ENCODE measurements at places on chromosomes 7 and 10.

DNA sequence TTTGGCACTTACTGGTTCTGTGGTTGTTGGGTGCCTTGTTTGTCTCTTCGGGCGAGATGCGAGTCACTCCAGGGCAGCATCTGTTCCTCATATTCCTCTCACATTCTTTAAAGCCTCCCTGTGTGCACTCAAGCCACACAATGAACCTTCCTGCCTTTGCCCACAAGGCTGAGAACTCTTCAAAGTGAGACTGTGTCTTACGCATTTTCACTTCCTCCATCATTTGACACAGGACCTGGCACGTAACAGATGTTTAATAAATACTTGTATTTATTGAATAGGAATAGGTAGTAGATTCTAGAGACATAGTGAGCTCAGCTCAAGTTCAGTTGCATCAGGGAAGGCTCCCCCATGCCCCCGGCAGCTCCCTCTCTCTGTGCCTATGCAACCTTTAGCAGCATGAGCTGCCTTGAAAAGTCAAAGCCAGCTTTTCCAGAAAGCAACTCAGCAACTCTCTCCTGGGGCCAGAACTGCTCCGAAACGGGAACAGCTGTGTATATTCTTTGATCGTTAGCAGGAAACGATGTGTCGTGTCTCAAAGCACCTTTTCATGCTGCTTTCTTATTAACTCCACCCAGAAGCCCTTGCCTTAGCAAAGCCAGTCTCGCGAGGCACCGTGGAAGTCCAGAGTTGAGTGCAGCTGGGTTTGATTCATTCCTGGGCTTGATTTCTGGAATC, 97.5 kb downstream of the PFKFB3 start:
- DNase-seq = peak; percentile 38

GRCh38 chr7:17097668-17098297, 200.7 kb upstream of the AHR start:
- DNase-seq = no peak

DNA sequence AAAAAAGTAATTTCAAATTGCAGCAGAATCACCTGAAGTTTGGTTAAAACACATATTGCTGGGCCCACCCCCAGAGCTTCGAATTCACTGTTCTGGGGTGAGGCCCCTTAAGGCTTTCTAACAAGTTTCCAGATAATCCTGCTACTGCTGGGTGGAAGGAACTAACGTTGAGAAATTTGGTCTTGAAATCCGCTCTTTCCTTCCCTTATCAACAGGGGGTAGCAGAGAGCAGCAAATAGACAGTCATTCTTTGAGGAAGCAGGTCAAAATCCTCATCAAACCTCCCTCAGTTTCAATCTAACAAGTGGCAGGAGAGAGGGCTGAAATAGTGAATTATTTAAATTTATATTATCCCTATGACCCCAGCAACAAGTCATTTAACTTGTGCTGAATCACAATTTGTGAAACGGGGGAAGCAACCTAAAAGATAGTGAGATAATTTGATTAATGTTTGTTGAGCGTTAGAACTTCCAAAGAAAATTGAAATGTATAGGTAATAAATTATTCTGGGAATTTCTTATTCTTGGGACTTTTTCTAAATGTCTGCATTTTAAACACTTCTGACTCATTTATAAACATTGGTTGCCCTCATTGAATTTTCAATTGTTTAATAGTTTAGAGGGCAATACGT, 21.7 kb upstream of the MALSU1 start:
- peak; percentile 57 for DNase-seq

DNA sequence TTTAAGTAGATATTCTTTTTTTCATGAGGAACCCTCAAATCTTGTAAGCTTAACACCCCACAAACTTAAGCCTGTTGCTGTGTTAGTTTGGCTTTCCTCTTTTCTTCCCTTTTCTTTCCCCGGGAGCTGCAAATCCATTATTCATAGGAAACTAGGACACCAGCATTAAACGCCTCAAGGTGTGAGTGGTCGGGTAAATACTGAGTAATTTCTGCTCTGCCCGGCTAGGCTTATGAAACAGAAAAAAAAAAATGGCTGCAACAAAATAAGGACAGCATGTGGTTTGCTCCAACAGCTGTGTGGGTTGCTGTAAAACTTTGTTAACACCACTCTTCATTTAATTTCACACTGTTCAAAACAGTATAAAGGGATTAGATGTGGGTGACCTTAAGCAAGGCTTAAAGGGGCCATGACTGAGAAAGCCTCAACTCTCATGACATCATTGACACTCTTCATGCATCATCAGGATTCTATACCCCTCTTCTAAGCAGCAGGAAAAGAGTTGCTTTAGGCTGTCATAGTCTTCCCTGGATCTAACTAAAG, 104.1 kb downstream of the AOAH start:
- no peak for DNase-seq

DNA sequence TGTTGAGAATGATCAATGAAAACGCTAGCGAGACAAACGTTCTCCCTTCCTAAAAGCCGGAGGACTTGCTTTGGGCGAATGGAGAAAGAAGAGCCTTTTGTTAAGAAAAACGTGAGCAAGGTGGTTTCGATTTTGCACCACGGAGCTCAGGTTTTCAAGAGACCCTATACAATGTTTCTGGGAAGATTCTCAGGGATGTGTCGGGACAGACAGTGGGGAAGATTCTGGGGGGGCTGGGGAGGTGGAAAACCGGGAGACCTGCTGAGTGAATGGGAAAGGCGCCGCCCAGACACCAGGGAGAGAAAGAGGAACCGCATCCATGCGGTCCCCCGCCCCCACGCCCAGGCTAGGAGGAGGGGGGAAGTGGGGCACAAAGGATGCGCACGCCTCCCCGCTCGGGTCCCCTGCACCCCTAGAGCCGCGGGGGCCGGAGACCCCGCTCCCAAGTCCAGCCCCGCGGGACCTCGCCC, 745 bp downstream of the YWHAG start:
- peak; percentile 30 for DNase-seq

- DNase-seq = no peak
These were observed 318.4 kb downstream of the GLRX3 start for GRCh38 chr10:130454543-130455000.

- DNase-seq = no peak
These were observed 233.9 kb downstream of the DNAJB6 start for GRCh38 chr7:157570531-157571200.

DNA sequence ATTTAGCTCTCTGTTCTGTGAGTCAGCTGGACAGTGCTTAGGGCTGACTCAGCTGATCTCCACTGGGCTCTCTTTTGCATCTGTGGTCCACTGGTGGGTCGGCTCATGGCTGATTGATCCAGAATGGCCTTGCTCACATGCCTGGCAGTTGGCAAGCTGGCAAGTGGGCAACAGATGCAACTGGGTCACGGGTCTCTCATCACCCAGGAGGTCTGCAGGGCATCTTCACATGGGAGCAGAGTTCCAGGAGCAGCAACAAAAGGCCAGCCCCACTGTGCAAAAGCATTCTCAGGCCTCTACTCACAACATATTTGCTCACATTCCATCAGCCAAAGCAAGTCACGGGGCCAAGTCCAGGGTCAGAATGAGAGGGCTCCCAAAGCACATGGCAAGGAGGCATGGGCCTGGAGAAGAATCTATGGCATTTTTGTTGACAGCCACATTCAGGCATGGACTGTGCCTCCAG, 98.8 kb downstream of the OAT start:
- no peak for DNase-seq

- DNase-seq = no peak
These were observed 73.9 kb upstream of the GTF2I start for GRCh38 chr7:74583630-74584029.

- DNase-seq = no peak
These were observed 558 bp downstream of the ARHGAP22 start for GRCh38 chr10:48604039-48604990.

DNA sequence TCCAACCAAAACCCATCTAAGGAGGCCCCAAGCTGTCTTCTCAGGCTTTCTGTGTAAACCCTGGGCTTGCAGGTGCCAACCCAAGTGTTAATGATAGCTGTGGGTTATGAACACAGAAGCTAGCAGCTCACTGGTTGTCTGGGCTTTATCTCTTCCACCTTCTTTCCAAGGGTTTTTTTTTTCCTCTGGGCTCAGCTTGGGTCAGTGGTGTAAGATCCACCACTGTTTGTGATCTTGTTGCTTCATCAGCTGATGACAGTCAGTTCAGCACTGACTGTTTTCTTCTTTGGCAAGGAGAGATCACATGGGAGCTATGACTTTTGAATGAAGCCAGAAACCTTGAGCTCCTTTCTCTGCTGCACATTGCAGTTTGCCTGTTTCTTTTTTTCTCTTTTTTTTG, 4.6 kb downstream of the GTPBP4 start:
- DNase-seq = no peak

GRCh38 chr7:152862006-152862405, 102.5 kb downstream of the ACTR3B start:
- no peak for DNase-seq

DNA sequence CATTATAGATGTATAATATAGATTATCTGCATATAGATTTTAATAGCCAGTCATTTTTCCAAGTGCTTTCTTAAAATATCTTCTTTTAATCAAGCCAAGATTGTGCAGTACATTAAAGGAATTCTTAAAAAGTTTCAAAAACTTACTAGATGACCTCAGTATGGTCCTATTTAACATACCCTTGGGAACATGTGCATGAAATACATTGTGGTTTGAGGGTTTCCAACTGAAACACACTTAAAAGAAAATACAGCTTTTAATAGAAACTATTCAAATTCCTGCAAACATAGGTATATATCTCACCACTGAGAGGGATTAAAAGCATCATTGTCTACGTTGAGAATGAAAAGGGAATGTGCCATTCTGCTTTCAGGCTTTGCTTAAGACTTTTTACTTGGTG, 364.9 kb downstream of the SUGCT start:
- DNase-seq = no peak

- no peak for DNase-seq
These were observed 152.1 kb upstream of the TARP start for GRCh38 chr7:38425509-38425908.

DNA sequence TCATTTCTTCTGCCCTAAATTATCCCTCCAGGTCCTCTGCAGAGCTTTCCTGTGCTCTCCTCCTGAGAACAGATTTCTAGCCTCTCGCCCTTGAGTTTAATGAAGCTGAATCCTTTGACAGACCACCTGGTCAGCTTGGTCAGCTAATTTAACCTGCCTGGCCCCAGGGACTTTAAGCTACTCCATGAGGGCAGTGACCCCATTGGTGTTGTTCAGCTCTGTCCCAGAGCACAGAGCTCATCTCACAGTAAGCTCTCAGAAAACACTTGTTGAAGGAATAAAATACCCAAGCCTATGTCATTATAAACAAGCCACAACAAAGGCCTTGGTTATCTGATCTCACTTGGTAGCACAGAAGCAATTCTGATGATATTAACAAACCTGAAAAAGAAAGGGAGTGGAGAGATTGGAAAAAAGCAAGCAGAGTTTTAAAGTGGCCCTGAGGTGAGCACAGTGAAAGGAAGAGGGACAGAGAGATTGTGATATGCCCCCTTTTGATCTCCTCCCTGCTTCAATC, 24.4 kb downstream of the SLC26A4 start:
- no peak for DNase-seq

- no peak for DNase-seq
These were observed 252.6 kb upstream of the SMIM30 start for GRCh38 chr7:113370910-113371309.

All from CD4-positive, alpha-beta T cell treated with Interleukin-6 at 100 ng/mL for 8 hours (primary cell).